ENCODE measurements at places on chromosomes 11 and 22.
A peak's percentile ranks its signal among the peaks of the same experiment; 100 is the strongest.

DNA sequence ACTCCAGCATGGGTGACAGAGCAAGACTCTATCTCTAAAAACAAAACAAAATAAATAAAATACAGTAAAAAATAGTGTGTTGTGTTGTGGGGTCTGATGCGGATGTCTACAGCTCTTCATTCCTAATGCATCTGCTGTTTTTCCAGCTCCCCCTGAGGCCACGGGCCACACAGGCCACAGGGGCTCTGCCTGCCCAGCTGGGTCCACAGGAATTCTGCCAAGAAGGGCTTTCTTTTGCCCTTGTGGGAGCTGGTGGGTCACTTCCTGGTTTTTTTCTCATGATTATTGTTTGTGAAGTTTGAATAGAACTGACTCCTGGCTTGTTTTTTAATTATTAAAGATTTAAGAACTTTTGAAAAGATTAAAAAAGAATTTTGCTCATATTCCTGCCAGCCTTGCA is 67.4 kb upstream of the CLDN5 start:
- H3K27me3 ChIP-seq: peaks cover 19% of the 10 kb centered on the region
- no peak overlapping the region for H3K4me3 ChIP-seq
- H3K27ac ChIP-seq: no peak overlapping the region
- peaks cover 1% of the 10 kb centered on the region for H3K4me1 ChIP-seq

DNA sequence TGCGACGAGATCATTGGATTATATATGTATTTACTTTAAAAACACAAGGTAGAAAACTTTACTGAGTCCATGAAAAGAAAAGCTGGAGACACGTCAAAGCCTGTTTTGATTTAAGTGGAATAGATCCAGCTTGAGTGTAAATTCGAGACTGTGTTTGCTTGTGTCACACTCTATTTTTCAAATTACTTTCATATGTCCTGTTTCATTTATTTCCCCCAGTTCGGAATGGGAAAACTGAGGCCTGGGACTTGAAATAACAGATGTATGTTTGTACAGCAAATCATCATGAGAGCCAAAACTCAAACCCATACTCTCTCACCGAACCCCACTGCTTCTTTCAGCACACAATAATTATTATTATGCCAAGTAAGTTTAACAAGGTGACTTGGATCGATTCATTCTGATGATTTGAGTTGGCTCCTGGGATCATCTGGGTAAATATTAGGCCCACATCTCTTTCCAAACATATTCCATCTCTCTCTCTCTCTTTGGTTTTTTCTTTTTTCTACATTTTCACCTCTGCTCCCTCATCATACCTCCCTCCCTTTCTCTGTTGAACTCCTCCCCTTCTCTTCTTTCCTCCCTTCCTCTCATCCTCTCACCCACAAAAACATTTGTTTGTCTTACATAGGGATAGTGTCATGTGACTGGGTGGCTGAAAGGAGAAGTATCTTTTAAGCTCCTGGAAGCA is 21.2 kb downstream of the FZD4 start:
- no peaks in the 10 kb centered on the region for H3K27me3 ChIP-seq
- H3K4me3 ChIP-seq: no peak overlapping the region
- H3K27ac ChIP-seq: no peak overlapping the region
- no peak for DNase-seq
- H3K4me1 ChIP-seq: peaks cover 6% of the 10 kb centered on the region

- H3K27ac ChIP-seq: no peak overlapping the region
- no peaks in the 10 kb centered on the region for H3K27me3 ChIP-seq
- H3K36me3 ChIP-seq: no peaks in the 10 kb centered on the region
- DNase-seq: no peak
- H3K4me1 ChIP-seq: no peaks in the 10 kb centered on the region
Observed at GRCh38 chr22:16970446-16970845, 37.6 kb downstream of the GAB4 start.

GRCh38 chr11:16881074-16881709 is 133.0 kb downstream of the PLEKHA7 start:
- peak overlapping the region; percentile 28 for H3K4me3 ChIP-seq
- no peak for DNase-seq
- peaks cover 12% of the 10 kb centered on the region for H3K27me3 ChIP-seq
- H3K4me1 ChIP-seq: peaks cover 4% of the 10 kb centered on the region

DNA sequence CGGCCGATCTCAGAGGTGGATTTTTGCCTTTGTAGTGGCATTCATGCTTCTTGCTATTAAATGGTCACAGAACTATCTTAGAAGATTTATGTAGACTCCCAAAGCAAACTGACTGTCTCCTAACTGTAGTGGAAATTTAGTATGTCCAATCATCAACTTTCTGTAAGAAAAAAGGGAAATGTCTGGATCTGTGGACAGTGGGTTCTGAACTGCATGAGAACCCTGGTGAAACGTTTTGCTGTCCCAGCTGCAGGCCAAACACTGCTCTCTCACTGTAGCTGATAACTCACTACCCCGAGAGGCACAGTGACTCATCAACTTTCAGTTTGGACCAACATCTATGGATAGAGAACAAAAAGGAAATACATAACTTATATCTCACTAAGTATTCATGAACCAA is 387.1 kb downstream of the SOX6 start:
- peak; percentile 89 for DNase-seq
- peaks cover 4% of the 10 kb centered on the region for H3K4me1 ChIP-seq
- no peaks in the 10 kb centered on the region for H3K27me3 ChIP-seq
- no peak overlapping the region for H3K4me3 ChIP-seq

- no peaks in the 10 kb centered on the region for H3K27me3 ChIP-seq
- no peaks in the 10 kb centered on the region for H3K4me1 ChIP-seq
- no peak overlapping the region for H3K4me3 ChIP-seq
- H3K27ac ChIP-seq: no peak overlapping the region
Observed at GRCh38 chr11:124612045-124612444, 817 bp downstream of the PANX3 start.

- H3K4me3 ChIP-seq: no peak overlapping the region
- H3K27me3 ChIP-seq: peaks cover 5% of the 10 kb centered on the region
- DNase-seq: peak; percentile 74
- H3K36me3 ChIP-seq: no peaks in the 10 kb centered on the region
- peaks cover 15% of the 10 kb centered on the region for H3K4me1 ChIP-seq
- H3K27ac ChIP-seq: peak overlapping the region; percentile 64
Observed at GRCh38 chr11:64396079-64396591, 37.2 kb downstream of the RPS6KA4 start.

GRCh38 chr11:62446091-62446490 is 27.3 kb downstream of the SCGB1A1 start:
- H3K27me3 ChIP-seq: no peaks in the 10 kb centered on the region
- no peak for DNase-seq
- no peak overlapping the region for H3K27ac ChIP-seq
- no peaks in the 10 kb centered on the region for H3K36me3 ChIP-seq
- peaks cover 16% of the 10 kb centered on the region for H3K4me1 ChIP-seq

GRCh38 chr22:47154621-47155081 is 392.2 kb downstream of the TBC1D22A start:
- H3K27me3 ChIP-seq: no peaks in the 10 kb centered on the region
- peaks cover 6% of the 10 kb centered on the region for H3K36me3 ChIP-seq
- no peak for DNase-seq
- H3K27ac ChIP-seq: no peak overlapping the region
- peaks cover 32% of the 10 kb centered on the region for H3K4me1 ChIP-seq

- H3K27ac ChIP-seq: no peak overlapping the region
- H3K36me3 ChIP-seq: no peaks in the 10 kb centered on the region
- H3K4me1 ChIP-seq: peaks cover 12% of the 10 kb centered on the region
Observed at GRCh38 chr11:1130276-1131032, 27.3 kb upstream of the MUC5AC start.

DNA sequence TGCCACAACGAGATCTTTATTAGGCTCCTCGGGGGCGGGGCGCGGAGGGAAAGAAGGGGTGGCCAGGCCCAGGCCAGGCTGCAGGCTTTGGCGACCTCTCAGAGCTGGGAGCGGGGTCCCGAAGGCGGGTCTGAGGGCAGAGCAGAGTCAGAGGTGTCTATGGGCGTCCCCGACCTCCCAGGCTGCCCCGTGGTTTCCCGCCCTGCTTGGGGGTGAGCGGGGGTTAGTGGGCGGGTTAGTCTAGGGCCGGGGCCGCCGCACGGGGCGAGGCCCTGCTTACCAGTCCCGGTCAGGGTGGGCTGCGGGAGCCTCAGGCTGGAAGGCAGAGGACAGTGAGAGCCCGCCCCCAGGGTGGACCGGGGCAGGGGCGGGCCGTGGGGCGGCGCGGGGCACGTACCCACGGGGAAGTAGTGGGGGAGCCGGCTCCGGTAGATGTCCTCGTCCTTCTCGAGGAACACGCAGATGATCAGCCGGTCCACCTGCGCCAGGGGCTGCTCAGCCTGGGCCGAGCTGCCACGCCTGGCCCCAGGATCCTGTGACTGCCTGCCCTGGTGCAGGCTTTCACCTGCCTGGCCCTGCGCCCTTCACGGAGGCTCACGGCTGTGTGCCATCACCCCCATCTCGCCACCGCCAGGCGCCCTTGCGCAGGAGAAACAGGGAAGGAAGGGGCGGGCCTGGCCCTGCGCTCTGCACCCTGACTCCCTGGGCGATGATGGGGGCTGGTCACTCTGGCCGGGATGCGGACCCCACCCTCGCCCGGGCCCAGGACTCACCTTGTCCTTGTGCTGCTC is 12.5 kb downstream of the OTUB1 start:
- no peak for DNase-seq
- H3K36me3 ChIP-seq: peaks cover 58% of the 10 kb centered on the region
- peaks cover 9% of the 10 kb centered on the region for H3K27me3 ChIP-seq
- H3K27ac ChIP-seq: no peak overlapping the region
- peaks cover 51% of the 10 kb centered on the region for H3K4me1 ChIP-seq

DNA sequence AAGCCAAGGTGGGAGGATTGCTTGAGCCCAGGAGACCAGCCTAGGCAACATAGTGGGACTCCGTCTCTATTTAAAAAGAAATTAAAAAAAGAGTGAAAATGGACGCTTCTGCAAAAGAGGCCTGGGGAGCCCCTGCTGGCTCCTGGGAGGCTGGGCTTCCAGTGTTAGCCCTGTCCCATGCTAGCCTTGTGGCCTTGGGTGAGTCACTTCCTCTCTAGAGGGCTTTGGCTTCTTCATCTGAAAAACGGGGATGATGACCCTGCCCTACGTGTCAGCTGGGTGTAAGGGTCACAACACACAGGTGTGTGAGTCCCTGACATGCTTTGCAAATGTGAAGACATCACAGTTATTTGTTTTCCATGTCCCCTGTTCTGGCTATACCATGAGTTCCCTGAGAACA is 32.8 kb downstream of the FAM227A start:
- H3K4me1 ChIP-seq: peaks cover 4% of the 10 kb centered on the region
- H3K36me3 ChIP-seq: peaks cover 19% of the 10 kb centered on the region

GRCh38 chr22:31897842-31898805 is 46.2 kb upstream of the YWHAH start:
- H3K36me3 ChIP-seq: peaks cover 58% of the 10 kb centered on the region
- peak; percentile 39 for DNase-seq
- H3K27ac ChIP-seq: no peak overlapping the region
- H3K4me1 ChIP-seq: no peaks in the 10 kb centered on the region

DNA sequence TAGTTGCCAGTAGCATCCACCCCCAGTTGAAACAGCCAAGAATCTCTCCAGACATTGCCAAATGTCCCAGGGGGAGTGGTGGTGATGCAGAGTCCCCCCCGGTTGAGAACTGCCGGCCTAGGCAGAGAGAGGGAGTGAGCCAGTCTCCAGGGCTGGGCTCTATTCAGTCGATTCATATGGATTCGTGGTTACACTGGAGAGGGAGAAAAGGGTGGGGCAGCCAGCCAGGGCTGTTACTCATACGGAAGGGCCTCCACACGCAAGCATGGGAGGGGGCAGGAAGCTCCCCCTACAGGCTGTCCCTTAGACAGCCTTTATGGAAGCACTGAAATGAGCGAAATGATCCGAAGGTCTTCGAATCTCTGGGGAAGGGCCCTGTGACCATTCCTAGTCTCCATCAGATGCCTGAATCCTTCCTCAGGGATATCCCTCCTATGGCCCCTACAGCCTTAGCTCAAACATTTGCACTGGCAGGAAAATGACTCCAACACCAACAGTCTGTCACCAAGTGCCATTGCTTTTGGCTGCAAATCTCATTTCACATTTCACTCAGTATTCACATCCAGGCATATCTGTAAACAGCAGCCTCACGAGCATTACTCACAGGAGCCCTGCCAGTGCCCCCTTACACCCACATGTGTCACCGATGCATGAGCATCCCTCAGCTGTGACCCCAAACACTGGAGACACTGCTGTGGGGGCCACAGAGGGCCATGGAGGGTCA is 18.4 kb upstream of the TLCD5 start:
- no peak overlapping the region for H3K4me3 ChIP-seq
- DNase-seq: peak; percentile 83
- no peaks in the 10 kb centered on the region for H3K36me3 ChIP-seq
- H3K4me1 ChIP-seq: peaks cover 1% of the 10 kb centered on the region
- no peak overlapping the region for H3K27ac ChIP-seq

DNA sequence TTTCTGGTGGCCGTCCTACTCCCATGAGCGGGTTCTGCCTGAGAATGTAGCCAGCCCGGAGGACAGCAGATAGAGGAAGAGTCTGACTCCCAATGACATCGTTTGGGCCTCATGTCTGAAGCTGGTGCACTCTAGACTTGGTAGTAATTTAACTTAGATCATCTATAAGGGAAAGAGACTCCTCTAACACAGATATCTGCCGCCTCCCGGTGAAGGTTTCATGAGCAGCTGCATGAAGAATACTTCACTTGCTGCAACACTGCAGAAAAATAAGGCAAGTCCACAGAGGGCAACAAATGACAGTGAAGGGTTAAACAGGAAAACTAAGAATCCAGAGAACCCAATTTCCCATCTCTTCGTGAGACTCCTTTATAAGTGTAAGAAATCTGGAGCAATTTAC is 5.9 kb upstream of the ARL2 start:
- H3K36me3 ChIP-seq: no peaks in the 10 kb centered on the region
- H3K27me3 ChIP-seq: no peaks in the 10 kb centered on the region
- H3K4me1 ChIP-seq: peaks cover 3% of the 10 kb centered on the region
- H3K4me3 ChIP-seq: no peak overlapping the region
